C1 segment of cervical spinal cord (tissue), 14 donors: ENCODE measurements at places on chromosomes 6 and 20.

DNA sequence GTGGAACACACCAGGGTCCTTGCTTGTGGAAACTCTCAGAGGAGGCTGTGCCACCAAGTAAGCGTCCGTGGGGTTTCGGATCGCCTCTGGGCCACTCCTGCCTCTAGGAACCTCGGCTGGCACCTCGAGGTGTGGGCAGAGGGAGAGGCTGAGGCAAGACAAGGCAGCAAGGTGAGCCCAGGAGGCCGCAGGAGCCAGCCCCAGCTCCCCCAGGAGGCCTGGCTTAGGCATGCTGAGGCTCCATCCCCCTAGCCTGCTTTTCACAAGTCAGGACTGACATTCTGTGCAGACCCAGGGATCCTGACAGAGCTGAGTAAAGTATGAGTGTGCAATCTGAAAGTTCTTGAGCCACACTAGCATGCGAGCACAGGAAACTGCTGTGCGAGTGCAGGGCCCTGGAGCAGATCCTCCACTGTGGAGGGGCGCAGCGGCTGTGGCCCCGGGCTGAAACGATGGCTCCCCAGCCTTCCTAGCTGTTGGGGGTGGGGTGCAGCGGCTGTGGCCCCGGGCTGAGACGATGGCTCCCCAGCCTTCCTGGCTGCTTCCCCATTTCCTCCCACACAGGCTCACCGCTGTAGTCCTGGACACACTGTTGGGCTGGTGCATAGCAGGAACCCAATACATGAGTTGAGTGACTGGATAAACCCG, 75.2 kb upstream of the CD93 start:
- DNase-seq = no peak

GRCh38 chr6:153673750-153674149, 365.3 kb upstream of the OPRM1 start:
- DNase-seq = no peak

GRCh38 chr20:49230561-49231133, 11.4 kb downstream of the DDX27 start:
- peak; percentile 27 for DNase-seq

DNA sequence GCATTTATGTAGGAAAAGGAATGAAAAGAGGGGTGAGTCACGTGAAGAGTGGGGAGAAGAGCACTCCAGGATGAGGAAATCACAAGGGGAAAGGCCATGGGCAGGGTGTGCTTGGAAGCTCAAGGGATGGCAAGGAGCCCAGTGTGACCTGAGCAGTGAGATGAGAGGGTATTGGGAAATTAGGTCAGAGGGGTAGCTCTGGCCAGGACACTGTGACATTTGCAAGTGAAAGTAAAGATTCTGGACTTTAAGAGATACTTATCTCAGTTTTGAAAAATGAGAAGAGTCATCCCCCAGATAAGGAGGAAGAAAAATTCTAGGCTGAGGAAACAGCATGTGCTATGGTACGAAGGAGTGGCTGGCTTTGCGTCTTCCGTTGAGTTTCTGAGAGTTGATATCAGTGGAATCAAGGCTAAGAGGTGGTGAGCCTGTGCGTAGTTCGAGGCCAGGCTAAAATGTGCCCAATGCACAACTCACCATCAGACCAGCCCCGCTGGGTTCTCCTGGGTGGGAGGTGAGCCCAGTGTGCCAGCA, 79.9 kb downstream of the GCLC start:
- DNase-seq = no peak

DNA sequence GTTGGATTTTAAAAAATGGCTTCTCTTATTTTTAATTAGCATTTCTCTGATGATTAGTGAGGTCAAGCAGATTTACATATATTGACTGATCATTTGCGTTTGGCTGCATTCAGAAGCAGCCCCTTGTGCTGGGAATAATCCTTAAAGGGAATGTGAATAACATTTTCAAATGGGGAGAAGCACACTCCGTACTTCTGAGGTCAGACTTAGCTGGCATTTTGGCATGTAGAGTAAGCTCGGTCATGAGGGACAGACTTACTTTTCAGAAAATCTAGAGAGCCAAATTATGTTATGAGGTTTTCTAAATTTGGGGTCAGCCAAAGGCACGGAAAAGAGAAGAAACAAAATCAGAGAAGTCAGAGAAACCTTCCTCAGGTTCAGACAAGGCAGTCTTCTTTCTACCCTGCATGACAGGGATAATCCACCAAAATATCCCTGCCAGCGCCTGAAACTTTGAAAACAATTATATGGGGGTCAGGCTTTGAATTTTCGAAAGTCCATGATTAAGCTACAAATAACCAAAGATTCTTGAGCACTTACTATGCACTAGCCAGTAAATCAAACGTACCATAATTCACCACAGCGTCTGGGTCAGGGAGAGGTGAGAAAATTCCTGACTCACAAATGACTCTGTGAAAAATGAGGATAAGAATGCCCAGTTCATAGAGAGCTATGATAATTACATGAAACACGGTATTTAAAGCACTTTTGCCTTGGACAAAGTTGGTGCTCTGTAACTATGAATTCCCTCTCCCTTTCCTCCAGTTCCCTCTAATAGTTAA, 44.9 kb downstream of the ADAT2 start:
- DNase-seq = no peak

- DNase-seq = no peak
These were observed 91.4 kb downstream of the TAF4 start for GRCh38 chr20:61974357-61974665.

- no peak for DNase-seq
These were observed 81.3 kb upstream of the SPTLC3 start for GRCh38 chr20:12927489-12927888.

GRCh38 chr6:108951351-108951953, 103.2 kb downstream of the ARMC2 start:
- no peak for DNase-seq

- no peak for DNase-seq
These were observed 571.4 kb downstream of the PRKN start for GRCh38 chr6:162156146-162156545.

DNA sequence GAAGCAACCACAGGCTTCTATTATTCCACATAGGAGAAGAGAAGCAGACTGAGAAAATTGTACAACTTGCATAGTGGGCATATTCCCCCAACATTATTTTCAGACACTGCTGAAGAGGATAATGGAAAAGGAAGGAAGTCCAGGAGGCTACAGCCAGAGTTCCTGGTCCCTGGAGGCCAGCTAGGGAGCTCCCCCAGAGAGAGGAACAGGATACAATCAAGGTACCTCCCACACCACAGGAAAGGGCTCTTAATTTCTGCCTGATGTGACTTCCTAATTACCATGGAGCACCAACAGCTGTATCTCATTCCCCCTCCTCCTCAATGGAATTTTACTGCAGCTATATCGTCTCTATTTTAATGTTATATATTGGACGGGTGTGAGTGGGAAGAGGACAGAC, 594.3 kb upstream of the NRSN1 start:
- no peak for DNase-seq

DNA sequence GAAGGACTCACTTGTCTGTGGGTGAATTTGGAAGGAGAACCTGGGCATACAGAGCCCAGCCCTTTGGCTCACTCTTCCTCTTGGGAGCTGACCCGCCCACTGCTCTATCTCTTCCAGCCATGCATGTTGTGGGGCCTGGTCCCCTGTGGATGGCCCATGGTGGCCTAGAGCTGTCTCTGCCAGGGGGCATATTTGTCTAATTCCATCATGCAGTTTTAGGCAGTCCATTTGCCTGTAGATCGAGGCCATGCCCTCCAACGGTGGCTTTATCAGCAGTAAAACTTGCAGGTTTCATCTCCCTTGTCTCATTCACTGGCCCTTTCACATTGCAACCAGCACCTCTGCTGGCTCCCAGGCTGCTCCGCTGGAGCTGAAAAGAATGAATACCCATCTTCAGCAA, 12.9 kb upstream of the EZR start:
- DNase-seq = no peak
